ACHN (cell line): ENCODE measurements at places on chromosomes 5 and 9.
A peak's percentile ranks its signal among the peaks of the same experiment; 100 is the strongest.

- no peak for DNase-seq
Observed at GRCh38 chr9:131720330-131720729, 19.5 kb downstream of the RAPGEF1 start.

DNA sequence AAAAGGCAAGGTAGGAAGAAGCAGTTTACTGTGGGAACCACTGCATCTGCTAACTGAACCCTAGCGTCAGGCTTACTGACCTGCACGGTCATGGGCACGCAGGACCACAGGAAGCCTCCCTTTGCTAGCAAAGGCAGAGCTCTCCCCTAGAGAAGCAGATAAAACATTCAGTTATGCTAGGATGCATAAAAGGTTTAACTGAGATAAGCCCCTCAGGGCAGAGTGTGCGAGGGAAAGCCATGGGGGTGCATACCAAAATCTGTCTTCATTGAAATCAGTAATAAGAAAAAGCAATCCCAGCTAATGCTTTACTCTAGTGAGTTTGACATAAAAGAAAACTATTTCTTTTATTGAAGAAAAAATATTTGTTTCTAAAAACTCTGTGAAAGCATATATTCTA is 2403.7 kb upstream of the C9orf72 start:
- no peak for DNase-seq

DNA sequence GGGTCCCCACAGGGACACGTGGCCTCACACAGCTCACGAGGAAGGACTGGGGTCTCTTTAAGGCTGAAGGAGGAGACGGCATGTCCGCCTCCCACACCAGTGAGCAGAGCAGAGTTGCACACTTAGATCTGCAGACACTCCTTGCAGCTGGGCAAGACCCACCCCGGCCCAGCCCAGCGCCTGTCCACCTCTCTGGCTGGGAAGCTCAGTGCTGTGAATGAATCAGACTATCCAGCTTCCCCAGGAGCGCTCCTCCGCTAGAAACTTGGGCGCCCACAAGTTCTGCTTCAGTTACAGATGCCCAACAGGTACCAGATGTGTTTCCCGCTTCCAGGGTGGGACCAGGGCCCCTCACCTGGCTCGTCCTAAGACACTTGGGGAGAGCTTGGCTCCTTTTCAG is 78.9 kb downstream of the NSUN2 start:
- no peak for DNase-seq

GRCh38 chr9:573691-574410 is 267.6 kb upstream of the DMRT1 start:
- DNase-seq, result peak; percentile 60

DNA sequence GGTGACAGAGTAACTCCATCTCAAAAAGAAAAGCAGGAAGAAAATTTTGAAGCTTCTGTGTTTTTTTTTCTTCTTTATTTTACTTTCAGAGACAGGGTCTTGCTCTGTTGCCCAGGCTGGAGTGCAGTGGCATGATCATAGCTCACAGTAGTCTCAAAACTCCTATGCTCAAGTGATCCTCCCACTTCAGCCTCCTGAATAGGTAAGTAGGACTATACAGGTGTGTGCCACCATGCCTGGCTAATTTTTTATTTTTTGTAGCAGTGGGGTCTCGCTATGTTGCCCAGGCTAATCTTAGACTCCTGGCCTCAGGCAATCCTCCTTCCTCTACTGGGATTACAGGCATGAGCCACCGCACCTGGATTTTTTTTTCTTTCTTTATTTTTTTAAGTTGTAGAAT is 10.1 kb upstream of the C5orf24 start:
- no peak for DNase-seq

GRCh38 chr5:155282503-155283107 is 269.1 kb downstream of the KIF4B start:
- DNase-seq, result no peak

DNA sequence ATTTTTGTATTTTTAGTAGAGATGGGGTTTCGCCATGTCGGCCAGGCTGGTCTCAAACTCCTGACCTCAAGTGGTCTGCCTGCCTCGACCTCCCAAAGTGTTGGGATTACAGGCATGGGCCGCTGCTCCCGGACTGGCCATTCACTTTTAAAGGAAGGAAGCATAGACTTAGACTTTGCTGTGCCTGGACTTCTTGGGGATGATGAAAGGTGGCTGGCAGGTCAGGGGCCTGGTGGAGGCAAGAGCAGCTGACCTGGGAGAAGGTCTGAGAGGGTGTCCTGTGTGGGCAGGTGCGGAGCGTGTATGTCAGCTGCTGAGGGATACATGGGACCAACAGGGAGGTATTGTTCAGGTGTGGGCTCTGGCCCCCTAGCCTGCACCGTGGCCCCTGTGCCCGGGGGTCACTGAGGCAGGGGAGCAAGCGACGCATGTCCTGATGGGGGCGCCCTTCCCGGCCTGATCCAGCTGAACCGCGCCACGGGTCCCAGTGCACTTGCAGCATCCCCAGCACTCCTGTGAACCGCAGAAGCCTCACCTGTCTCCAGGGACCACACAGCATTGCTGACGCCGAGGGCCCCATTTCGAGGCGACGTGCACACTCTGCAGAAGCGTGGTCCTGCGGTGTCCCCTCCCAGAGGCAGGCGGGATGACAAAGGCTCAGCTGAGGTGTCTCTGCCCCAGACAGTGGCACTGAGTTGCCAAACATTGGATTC is 23.1 kb downstream of the NDUFS6 start:
- DNase-seq, result no peak

- no peak for DNase-seq
Observed at GRCh38 chr5:139076111-139076510, 122.1 kb downstream of the SIL1 start.

- no peak for DNase-seq
Observed at GRCh38 chr9:109886041-109886440, 106.0 kb downstream of the PALM2AKAP2 start.

- DNase-seq, result peak; percentile 28
Observed at GRCh38 chr9:135098400-135099105, 11.1 kb downstream of the OLFM1 start.

DNA sequence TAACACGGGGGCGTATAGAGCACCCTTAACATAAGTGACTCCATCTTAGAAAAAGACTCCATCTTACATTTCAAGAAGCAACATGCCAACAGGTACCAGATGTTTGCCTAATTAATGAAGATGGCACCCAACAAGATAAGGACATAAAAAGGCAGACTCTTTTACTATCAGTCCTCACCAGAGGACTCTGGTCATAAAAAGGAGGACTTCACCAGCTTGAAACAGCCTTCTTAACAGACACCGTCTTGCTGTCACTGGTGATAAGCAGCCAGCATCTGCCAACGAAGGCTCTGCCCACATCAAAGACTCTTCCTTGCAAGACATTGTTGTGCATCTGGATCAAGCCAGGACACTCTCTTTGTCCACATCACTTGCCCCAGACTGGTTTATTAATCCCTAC is 80.3 kb downstream of the S1PR3 start:
- no peak for DNase-seq

- DNase-seq, result no peak
Observed at GRCh38 chr5:14944350-14944739, 72.8 kb upstream of the ANKH start.

- no peak for DNase-seq
Observed at GRCh38 chr5:176131771-176132170, 106.5 kb upstream of the SIMC1 start.

DNA sequence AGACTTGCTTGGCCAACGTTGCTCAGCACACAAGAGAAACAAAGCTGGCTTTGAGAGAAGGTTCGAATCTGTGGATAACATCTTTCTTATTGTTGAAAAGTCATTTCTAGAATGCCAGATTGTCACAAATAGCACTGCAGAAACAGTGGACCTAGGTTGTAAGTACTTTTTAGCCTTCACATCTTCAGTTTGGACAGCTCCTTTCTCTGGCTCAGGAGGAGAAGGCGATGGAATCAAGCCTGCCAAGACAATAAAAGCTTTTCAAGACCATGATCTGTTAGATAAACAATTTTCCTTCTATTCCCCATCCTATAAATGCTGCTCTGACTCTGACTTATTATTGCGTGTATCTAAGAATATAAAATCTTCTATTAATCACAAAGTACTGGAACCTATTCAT is 615.2 kb upstream of the SEMA6A start:
- DNase-seq, result no peak

- DNase-seq, result no peak
Observed at GRCh38 chr9:37715260-37715659, 38.3 kb upstream of the TRMT10B start.

DNA sequence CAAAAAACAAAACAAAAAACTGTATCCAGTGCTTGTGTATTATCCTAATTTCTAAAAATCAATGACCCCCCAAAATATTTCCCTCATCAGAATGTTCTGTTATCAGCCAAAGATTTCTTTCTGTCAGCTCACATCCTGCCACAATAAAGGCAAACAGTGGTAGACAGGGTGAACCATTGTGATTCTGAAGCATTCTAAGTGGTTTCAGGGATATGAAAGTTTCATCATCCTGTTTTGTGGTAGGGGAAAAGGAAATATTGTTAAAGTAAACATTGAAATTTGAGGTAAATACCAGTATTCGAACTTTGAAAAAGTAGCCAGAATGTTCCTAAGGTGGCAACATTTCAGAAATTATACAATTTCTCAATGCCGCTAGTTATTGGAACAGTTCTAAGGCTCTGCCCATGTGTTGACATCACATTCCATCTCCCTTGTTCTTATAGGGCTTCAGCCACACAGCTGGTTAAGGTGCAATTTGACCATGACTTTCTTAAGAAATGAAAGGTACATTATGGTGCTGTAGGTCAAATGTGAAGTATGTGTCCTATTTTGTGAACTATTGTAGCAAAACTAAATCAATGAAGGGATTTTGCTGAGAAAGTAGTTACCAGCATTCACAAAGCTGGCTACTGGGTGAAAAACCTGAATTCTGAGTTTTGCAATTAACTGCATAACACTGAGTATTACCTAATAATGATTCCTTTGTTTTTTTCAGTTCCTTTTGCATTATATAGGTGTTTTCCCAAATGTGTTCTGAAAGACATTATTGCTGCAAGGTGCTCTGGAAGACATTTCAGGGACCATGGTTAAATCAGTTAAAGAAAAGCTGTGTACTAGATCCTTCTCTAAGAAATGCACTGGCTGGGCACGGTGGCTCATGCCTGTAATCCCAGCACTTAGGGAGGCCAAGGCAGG is 107.6 kb upstream of the RASGRF2 start:
- no peak for DNase-seq

GRCh38 chr5:5169466-5169865 is 29.3 kb downstream of the ADAMTS16 start:
- no peak for DNase-seq

GRCh38 chr9:15670246-15670645 is 117.4 kb downstream of the CCDC171 start:
- DNase-seq, result no peak

GRCh38 chr9:79028101-79028500 is 543.7 kb upstream of the TLE4 start:
- DNase-seq, result no peak

DNA sequence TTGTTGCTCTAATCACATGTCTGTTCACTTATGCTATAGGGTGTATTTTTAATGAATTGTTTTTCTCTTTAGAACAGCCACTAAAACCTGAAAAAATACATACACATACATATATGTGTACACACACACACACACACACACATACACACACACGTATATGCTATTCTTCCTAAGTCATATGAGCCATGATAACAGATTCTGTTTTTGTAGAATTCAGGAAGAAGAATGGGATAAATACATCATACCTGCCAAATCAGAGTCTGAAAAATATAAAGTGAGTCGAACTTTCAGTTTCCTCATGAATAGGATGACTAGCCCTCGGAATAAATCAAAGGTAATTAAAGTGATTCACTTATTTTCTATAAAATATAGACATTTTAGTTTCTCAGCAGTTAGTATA is 231.4 kb downstream of the ARHGEF28 start:
- no peak for DNase-seq

- no peak for DNase-seq
Observed at GRCh38 chr9:137358126-137358525, 56.1 kb upstream of the NRARP start.

- no peak for DNase-seq
Observed at GRCh38 chr5:119708076-119708790, 78.9 kb downstream of the FAM170A start.

GRCh38 chr9:75001719-75002421 is 26.2 kb downstream of the CARNMT1 start:
- DNase-seq, result peak; percentile 74

DNA sequence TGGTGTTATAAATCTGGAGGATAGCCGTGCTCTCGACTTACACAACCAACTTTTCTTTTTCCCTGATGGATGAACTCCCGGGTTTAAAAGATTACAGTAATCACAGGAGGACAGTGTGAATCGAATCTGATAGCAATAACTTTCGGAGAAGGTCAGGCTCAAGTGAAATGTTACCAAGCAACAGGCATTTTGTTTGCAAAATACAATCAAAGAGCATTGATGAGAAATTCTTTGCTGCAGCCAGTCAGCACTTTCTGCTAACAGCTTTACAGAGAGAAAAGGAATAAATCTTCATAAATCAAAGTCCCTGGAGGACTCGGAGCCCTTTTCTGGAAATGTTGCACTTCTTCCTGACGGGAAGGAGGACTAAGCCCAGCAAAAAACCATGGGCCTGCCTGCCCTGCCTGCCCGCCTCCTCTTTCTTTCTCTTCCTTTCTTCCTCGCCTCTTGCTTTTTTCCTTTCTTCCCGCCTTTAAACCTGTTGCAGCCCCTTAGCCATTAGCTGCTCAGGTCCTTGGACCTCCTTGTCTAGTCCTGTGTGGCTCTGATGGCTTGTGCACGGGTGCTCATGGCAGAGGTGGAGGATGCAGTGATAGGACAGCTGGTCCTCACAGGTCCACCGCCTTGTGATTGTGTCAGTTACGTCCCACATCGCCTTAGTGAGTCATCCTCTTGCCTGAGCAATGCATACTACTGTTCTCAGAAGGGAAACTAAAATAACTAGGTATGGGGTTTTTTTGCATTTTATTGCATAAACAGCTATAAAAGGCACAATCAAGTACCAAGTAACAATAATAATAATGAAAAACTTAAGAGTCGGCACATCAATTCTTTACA is 6.2 kb downstream of the DMRT3 start:
- no peak for DNase-seq

DNA sequence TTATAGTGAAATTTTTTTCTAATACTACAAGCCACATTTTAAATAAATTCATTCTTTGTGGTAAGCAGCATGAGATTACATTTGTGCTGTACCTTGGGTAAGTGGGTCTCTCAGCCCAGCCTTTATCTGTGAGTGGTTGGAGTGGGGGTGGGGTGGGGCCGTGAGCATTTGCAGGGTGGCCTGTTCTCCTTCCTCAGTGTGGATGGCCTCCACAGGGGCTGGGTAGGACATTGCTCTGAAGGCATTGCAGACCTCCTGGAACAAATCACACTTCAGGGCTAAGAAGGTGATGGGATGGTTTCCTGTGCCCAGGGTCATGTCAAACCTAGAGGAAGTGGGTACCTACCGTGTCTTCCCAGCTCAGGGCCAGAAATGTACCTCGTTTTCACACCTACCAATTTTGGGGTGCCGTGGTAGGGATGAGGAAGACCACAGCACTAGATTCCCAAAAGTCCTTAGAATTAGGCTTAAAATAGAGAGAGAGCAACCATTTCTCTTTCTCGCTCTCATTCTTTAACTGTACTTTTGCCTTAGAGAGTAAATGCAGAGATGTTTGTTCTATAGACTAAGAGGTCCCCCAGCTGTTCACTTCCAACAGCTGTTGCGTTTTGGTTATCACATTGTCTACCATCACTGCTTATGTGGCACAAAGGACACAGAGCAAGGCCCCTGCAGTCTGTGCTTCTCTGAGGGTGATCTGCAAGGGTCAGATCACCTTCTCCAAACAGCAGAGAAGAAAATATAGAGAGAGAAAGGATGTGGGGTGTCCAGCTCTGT is 83.4 kb upstream of the CTSL start:
- no peak for DNase-seq

- no peak for DNase-seq
Observed at GRCh38 chr5:98031926-98032325, 741.5 kb upstream of the RGMB start.
